ELF-1 (cell line): ENCODE measurements at places on chromosomes 2 and 18.

DNA sequence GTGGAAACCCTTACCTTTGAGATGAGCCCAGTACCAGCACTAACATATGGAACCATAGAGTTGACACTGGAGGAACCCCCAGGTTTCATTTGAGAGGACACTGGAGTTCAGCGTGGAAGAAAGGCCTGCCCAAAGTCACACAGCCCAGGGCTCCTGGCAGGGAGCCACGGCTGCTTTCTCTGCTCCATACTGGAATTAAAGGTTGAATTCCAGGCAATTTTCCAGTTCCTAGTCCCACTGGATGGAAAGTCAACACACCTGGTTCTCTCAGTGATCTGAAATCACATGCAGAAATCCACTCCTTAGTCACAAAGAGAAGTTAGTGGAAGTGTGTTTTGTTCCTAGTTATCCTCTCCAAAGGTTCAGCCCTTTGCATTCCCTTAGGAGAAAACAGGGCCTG lies 336.1 kb upstream of the SKOR2 start:
- DNase-seq = no peak

GRCh38 chr18:79971986-79972385 lies 7.5 kb downstream of the HSBP1L1 start:
- no peak for DNase-seq

GRCh38 chr18:58135183-58135641 lies 91.2 kb downstream of the NEDD4L start:
- no peak for DNase-seq

- no peak for DNase-seq
Observed at GRCh38 chr2:205494537-205495235, 187.6 kb upstream of the NRP2 start.

- DNase-seq = peak; percentile 77
Observed at GRCh38 chr2:168773719-168774521, 28.5 kb upstream of the NOSTRIN start.

- no peak for DNase-seq
Observed at GRCh38 chr2:641164-641871, 35.9 kb downstream of the TMEM18 start.

- DNase-seq = no peak
Observed at GRCh38 chr2:33644215-33644614, 45.1 kb upstream of the FAM98A start.

DNA sequence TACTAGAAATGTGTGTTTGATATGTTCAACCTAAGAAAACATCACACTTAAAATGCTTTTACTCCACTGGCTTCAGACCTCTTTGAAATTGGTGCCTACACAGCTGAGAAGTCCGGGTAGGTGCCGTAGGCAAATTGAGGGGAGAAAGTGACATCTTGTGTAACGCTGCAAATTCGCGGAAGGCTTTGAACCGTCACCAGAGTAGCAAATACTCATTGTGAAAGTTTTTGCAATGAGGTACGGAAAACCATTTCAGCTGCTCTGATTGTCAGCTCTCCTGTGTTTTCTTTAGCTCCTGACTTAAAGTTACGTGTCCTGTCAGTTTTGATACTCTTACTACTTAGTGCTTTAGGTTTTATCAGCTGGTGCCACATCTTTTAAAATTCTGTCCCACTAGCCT lies 224.5 kb downstream of the FAM210A start:
- peak; percentile 16 for DNase-seq
